ENCODE measurements at places on chromosomes 5 and 9.

GRCh38 chr9:107016383-107016782, 153.4 kb downstream of the ZNF462 start:
- DNase-seq = no peak

GRCh38 chr5:112649882-112650281, 87.8 kb upstream of the APC start:
- DNase-seq = no peak

DNA sequence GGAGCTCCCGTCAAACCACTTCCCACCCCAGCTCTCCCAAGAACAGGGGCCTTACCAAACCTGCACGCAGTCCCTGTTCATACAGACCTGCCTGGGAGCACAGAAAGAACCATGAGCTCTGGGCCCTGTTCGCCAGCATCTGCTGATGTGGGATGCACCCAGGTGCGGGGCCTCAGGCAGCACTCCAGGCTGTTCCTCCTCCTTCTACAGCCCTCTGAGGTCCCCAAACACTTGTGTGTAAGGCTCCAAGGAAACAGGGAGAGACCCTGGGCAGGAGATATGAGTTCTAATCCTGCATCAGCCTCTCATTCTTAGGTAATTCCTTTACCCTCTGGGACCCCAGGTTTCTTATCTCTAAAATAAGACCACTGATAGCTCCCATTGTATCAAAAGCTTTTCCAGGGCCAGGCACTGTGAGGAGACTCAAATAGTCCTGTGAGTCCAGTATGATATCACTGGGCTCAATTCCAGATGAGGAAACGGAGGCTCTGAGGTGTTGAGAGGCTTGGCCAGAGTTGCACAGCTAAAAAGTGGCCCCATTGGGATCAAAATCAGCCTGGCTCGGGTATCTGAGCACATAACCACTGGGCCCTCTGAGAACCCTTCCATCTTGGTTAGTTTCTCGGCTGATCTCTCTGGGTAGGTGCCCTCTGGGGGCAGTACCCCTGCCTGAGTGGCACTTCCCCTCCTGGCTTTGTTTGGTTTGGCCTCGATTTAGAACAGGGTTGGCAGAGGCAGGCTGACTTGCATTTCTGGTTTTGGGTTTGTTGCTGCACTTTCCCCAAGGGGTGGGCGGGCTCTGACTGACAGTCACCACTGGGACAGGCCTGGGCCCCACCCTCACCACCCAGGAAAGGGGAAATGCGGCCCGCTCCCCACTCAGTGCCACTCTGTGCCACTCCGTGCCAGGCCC, 116.8 kb downstream of the RGS3 start:
- no peak for DNase-seq

DNA sequence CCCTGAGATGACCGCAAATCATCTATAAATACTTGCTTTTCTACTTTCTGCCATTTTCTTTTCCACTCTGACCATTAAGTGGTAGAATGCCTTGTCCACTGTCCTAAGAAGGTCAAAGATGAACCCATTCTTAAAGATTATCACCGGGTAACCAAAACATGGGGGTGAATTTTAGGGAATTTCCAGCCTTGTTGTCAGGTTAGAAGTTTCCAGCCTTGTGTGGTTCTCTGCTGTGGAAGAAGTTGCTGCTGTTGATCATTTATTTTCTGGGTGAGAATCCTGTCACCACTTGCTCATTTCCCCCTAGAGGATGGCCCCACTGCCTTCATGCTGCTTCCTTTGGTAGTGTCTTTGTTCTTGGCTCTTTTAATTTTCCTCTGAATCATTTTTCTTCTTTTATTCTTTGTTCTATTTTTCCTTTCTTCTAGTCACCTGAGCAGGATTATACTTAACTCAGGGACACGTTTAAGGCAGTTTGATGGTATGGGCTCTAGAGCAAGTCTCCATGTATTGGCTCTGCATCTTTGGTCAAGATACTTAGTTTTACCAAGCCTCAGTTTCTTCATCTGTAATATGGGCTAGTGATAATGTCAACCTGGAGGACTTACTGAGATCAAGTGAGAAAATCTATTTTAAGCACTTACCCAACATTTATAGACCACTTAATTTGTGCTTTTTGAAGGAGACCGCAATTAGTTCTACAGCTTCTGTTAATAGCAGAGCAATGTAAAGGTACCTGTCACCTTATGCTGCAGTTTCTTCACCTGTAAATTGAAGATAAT, 266.2 kb downstream of the ARHGAP26 start:
- DNase-seq = no peak

DNA sequence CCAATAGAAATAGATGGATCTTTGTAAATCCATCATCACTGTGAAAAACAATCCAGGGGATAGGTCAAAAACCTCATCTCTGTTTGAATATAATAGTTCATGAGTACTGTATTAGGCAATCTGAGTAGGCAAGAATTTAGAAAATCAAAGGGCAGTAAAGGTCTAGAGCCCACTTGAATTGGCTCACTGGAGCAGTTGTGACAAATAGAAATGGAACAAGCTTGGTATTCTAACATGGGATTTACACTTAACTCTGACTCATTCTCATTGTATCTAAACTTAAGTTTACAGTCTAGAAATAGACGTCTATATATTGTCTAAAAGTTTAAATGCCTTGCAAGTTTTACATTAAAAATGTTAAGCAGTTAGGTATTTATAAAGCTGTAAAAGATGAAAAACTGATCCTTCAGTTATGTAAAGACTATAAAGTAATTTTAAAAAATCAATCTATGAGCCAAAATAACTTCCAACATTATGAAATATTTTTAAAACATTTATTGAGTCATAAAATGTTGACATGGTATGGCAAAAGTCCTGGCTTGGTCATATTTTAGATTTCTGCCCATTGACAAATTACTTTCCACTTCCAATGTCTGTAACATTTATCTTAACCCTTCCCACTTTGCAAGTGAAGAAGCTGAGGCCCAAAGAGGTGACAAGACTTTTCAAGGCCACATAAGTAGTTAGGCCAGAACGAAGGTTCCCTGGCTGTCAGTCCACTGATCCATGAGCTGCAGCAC, 203.7 kb upstream of the NREP start:
- DNase-seq = no peak

DNA sequence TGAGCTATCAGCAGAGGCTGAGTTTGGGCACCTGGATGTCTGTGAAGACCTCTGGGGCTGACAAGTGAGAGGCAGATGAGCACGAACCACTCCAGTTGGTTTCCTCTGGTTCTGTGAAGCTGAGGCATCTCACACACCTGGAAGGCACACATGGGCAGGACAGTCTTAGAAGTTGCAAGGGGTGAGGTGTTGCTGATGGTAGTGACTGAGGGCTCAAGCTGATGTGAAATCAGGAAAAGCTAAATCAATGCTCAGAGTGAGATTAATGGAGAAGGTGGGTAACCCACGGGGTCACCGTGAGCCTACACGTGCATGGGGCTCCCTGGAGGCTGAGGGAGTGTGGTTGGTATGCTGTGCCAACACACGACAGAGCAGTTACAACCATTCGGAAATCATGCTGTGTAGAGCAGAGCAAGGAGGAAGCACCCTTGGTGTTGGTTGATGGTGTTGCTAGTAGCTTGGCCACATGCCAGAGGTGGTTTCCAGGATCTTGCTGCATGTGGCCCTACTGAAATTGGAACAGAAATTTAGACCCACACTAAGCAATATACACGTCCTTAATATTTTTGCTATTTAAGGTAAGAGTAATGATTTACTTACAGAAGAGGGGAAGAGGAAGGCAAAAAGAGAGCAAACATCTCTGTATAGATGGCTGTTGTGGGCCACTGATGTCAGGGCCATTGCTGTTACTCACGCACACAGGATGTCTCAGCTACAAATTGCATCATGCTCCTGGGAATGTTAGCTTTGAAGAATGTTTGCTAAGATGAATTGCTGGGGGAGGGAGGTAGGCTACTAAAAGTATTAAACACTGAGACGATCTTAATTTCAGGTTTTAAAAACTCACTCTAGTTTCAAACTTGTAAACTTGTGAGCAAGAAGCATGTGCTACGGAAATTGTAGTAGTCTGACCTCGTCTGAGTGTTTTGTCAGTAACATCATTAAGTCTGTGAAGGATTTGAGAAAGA, 170.5 kb downstream of the ARHGEF28 start:
- DNase-seq = no peak

GRCh38 chr9:84189904-84190303, 150.7 kb downstream of the SLC28A3 start:
- DNase-seq = no peak

- no peak for DNase-seq
These were observed 12.7 kb downstream of the BRD3 start for GRCh38 chr9:134054891-134055811.

DNA sequence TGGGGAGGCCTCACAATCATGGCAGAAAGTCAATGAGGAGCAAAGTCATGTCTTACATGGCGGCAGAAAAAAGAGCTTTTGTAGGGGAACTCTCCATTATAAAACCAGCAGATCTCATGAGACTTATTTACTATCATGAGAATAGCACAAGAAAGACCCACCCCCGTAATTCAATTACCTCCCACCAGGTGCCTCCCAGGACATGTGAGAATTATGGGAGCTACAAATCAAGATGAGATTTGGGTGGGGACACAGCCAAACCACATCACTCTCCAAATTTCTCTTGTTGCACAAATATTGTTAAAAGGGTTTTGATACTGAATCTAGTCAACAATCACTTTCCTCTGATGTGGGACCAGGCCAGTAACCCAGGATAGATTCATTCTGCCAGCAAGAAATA, 1176.1 kb downstream of the CDH9 start:
- DNase-seq = no peak

GRCh38 chr9:14584571-14584970, 108.7 kb downstream of the ZDHHC21 start:
- DNase-seq = no peak

GRCh38 chr5:1973391-1974013, 90.8 kb upstream of the IRX4 start:
- no peak for DNase-seq

- DNase-seq = no peak
These were observed 628 bp downstream of the ATOSB start for GRCh38 chr9:35114840-35115628.

DNA sequence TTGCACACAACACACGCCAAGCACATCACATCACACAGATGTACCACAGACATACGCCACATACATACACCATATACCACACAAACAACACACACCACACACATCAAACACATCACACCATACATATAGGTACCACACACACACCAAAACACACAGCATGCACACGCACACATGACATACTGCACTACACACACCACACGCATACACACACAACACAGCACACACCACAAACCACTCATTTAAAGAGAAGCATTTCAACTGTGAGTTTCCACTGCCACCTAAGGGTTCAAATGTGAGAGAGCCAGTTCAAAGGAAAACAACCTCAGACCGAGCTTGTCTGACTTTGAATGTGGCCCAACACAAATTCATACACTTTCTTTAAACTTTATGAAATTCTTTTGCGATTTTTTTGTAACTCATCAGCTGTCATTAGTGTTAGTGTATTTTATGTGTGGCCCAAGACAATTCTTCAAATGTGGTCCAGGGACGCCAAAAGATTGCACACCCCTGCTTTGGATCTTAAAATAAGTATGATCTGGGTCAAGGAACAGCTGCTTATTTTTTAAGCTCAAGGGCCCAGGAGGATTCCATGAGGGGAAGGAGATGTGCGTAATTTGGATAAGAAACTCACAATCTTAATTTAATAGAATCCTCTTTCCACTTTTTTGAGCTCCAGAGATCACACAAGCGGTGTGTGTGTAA, 494.6 kb downstream of the GADD45G start:
- peak; percentile 37 for DNase-seq

- no peak for DNase-seq
These were observed 165.6 kb upstream of the CCDC152 start for GRCh38 chr5:42591015-42591414.

- DNase-seq = no peak
These were observed 96.5 kb upstream of the ADRA1B start for GRCh38 chr5:159819591-159820411.

GRCh38 chr9:18909140-18910018, 123.6 kb downstream of the SAXO1 start:
- no peak for DNase-seq

GRCh38 chr5:41334758-41335157, 121.4 kb upstream of the C6 start:
- DNase-seq = no peak

- no peak for DNase-seq
These were observed 21.4 kb downstream of the DIAPH1 start for GRCh38 chr5:141597394-141597793.

GRCh38 chr5:68872088-68872839, 221.6 kb upstream of the SLC30A5 start:
- DNase-seq = peak; percentile 78

DNA sequence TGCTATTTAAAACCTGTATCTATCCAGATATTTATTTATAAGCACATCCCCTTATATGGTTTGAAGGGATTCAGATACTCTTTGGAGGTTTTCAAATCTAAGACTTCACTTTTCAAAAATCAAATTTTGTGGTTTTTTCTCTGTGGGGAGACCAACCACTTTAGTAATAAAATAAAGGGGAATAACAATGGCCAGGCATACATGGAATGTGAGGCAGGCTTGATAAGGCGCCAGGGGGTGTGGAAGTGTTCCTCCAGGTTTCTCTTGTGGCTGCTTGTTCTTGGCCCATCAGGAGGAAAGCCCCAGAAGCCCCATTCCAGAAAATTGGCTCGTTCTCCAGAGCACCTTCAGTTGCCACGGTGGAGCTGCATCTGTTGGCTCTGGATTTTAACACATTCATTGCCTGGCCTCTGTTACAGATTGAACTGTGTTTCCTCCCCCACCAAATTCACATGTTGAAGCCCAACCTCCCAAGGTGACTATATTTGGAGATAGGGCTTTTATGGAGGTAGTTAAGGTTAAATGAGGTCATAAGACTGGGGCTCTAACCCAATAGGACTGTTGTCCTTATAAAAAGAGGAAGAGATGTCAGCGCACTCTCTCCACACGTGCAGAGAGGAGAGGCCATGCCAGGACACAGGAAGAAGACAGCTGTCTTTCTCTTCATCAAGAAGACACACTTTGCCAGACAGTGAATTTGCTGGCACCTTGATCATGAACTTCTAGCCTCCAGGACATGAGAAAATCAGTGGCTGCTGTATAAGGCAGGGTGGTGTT, 195.9 kb downstream of the TMEM38B start:
- DNase-seq = no peak

GRCh38 chr5:179865491-179866240, 7.0 kb upstream of the MRNIP start:
- no peak for DNase-seq
